T-cell (primary cell): ENCODE measurements at places on chromosomes 7 and 10. TPM values are rescaled to one million over a fixed set of nuclear protein-coding genes. Genes with fewer than 3 reads are reported as not detected.
A peak's percentile ranks its signal among the peaks of the same experiment; 100 is the strongest.

- no peak overlapping the region for H3K4me3 ChIP-seq
- no peak overlapping the region for H3K27ac ChIP-seq
- no peaks in the 10 kb centered on the region for H3K27me3 ChIP-seq
- H3K36me3 ChIP-seq: no peaks in the 10 kb centered on the region
- no peak for DNase-seq
These were observed 280.6 kb upstream of the ETV1 start for GRCh38 chr7:14270099-14270498.

GRCh38 chr7:121285066-121285667, 43.6 kb upstream of the WNT16 start:
- no peak overlapping the region for H3K4me3 ChIP-seq
- H3K27ac ChIP-seq: no peak overlapping the region
- no peaks in the 10 kb centered on the region for H3K4me1 ChIP-seq
- no peaks in the 10 kb centered on the region for H3K27me3 ChIP-seq

GRCh38 chr7:73702665-73703064, 16.8 kb downstream of the STX1A start:
- H3K27me3 ChIP-seq: no peaks in the 10 kb centered on the region
- no peak for DNase-seq
- peaks cover 15% of the 10 kb centered on the region for H3K36me3 ChIP-seq
- no peaks in the 10 kb centered on the region for H3K4me1 ChIP-seq

DNA sequence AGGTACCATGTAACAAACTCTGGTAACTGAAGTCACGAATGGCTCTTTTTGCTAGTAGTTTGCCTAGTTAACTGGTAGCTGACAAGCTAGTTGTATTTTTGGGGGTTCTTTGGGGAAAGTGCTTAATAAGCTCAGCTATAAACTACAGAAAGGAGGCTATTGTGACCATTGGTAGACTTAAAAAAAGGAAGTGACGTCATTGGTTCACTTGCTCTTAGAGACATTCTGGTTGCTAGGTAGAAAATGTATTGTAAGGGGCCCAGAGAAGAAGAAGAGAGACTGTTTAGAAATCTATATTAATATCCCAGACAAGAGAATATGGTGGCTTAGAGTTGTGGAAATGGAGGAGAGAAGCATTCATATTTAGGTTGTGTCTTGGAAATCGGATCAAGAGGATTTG, 103.0 kb downstream of the NXPH1 start:
- no peak overlapping the region for H3K27ac ChIP-seq
- no peaks in the 10 kb centered on the region for H3K4me1 ChIP-seq
- H3K36me3 ChIP-seq: no peaks in the 10 kb centered on the region
- DNase-seq: no peak

DNA sequence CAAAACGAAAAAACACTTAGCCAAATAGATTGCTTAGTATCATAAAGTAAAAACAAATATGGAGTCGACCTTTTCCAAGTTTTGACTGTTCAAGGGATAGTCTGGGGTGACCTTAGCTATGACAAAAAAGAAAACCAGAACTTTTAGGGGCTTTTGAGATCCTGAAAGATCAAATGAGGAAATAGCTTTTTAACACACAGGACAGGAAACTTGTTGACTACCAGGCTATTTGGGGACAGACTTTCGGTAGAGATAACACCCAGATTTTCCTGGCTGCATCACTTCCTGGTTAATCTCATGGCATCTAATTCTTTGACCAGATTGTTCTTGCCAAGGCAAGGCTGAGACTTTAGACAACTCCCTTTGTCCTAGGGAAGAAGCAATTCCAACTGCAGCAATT, 34.5 kb upstream of the EGR2 start:
- H3K27me3 ChIP-seq: no peaks in the 10 kb centered on the region
- no peak for DNase-seq
- H3K36me3 ChIP-seq: no peaks in the 10 kb centered on the region
- no peak overlapping the region for H3K27ac ChIP-seq
- H3K4me3 ChIP-seq: no peak overlapping the region
- peaks cover 13% of the 10 kb centered on the region for H3K4me1 ChIP-seq

DNA sequence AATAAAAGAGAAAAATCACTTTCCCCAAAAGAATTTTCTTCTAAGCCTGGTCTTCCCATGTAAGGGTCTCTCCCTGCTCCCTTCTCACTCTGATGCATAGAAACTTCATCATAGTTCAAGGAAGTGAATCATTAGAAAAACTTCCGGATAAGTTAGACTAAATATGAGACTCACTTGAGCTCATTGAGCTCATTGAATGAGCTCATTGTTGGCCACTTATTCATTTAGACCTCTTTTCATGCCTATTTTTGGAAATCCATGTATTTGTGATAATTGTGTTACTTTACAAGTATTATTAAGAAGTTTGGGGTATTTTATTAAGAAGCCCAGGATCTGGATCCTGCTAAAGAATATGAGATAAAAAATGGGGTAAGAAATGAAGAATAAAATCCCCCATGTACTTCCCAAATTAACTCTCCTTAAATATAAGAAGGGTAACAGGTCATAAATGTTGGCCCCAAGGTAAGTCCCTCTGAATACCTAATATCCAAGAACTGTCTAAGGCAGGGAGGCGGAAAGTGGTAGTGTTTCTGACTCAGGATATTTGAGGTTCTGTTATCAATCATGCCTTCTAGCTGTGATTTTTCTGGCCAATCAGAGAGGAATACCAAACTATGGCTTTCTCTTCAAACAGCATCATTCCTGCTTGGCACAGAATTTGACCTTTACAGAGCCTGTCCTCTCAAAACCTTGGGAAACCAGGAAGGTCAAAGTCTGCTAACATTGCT, 236.5 kb upstream of the PTN start:
- no peaks in the 10 kb centered on the region for H3K36me3 ChIP-seq
- H3K4me1 ChIP-seq: no peaks in the 10 kb centered on the region
- H3K27ac ChIP-seq: no peak overlapping the region
- no peaks in the 10 kb centered on the region for H3K27me3 ChIP-seq
- DNase-seq: no peak

DNA sequence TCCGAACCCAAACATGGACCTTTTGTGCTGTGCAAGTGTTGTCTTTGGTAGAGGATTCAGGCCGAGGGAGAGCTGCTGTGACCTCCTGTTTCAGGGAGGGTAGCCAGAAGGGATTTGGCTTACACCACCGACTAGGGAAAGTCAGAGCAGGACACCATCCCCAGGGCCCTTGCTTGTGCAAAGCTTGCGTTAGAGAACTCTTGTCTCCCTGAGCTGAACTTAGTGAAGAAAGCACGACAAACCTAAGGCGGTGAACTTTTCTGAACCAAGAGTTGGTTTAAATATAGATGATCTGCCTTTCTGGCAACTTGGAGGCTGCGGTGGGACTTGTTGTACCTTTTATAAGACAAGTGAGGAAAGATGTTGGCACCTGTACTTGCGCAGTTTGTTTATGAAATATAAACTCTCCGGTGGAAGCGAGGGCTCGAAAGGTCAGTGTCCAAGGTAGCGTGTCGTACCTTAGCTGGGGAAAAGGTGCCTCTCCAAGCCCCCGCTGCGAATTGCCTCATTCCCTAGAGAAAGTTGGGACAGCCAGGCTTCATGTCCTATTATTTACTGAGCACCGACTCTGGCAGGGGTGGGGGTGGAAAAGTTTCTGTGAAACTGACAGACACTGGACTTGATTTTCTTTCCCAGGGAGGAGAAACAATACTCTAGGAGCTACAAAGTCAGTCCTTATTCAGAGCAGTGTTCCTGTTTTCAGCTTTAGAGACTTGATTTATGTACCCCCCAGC, 31.6 kb downstream of the WBP1L start:
- DNase-seq: no peak
- H3K4me3 ChIP-seq: no peak overlapping the region
- no peaks in the 10 kb centered on the region for H3K27me3 ChIP-seq

GRCh38 chr10:78720091-78720490, 348.7 kb upstream of the ZMIZ1 start:
- H3K36me3 ChIP-seq: no peaks in the 10 kb centered on the region
- no peak for DNase-seq
- H3K27ac ChIP-seq: no peak overlapping the region
- no peaks in the 10 kb centered on the region for H3K27me3 ChIP-seq

DNA sequence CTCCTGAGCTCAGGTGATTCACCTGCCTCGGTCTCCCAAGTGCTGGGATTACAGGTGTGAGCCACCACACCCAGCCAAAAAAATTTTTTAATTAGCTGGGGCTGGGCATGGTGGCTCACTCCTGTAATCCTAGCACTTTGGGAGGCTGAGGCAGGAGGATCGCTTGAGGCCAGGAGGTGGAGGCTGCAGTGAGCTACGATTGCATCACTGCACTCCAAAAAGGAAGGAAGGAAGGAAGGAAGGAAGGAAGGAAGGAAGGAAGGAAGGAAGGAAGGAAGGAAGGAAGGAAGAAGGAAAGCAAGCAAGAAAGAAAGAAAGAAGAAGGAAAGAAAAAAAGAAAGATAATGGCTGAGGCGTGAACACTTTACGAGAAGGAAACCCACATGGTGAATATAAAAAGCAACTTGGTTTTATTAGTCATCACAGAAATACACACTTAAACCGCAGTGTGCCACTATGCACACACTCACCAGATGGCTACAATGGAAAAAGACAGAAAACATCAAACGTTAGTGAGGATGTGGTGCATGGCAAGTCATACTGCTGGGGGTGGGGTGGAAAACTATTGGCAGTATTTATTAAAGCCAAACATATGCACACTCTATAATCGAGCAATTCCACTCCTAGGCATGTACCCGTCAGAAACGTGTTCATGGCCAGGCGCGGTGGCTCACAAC, 4.4 kb upstream of the CCL26 start:
- peak overlapping the region; percentile 20 for H3K27ac ChIP-seq
- peak; percentile 30 for DNase-seq
- H3K27me3 ChIP-seq: peaks cover 2% of the 10 kb centered on the region
- H3K4me3 ChIP-seq: no peak overlapping the region
- H3K4me1 ChIP-seq: peaks cover 17% of the 10 kb centered on the region

GRCh38 chr7:36440880-36441279, 51.2 kb downstream of the ANLN start:
- H3K4me1 ChIP-seq: no peaks in the 10 kb centered on the region
- H3K36me3 ChIP-seq: no peaks in the 10 kb centered on the region
- H3K27ac ChIP-seq: no peak overlapping the region
- H3K27me3 ChIP-seq: no peaks in the 10 kb centered on the region

DNA sequence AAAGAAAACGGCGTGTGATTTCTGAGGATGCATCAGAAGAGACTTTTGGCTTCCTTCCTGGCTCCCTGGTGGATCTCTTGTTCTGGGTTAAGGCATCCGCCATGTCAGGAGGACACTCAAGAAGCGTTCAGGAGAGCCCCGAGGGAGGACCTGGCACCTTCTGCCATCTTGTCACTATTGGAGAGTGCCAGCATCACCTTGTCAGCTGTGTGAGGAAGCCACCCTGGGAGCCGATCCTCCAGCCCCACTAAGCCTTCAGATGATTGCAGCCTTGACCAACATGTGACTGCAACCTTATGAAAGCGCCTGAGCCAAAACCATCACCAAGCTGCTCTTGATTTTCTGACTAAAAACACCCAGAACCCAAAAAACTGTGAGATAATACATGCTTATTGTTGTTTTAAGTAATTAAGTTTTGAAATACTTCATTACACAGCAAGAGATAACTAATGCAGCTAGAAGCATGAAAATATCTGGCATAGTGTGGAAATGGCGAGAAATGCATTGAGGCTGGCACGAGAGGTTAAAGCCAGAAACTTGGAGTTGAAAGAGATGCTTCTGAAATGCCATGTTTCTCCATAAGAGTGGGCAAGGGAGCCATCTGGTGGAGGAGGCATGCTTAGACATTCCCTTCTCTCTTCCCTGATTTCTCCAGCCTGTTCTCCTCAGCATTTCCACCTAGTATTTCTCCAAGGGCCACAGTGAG, 5.4 kb upstream of the ZFYVE27 start:
- H3K27me3 ChIP-seq: peaks cover 15% of the 10 kb centered on the region
- H3K4me3 ChIP-seq: no peak overlapping the region
- no peaks in the 10 kb centered on the region for H3K36me3 ChIP-seq
- DNase-seq: peak; percentile 50
- no peak overlapping the region for H3K27ac ChIP-seq

- H3K27ac ChIP-seq: no peak overlapping the region
- no peaks in the 10 kb centered on the region for H3K4me1 ChIP-seq
- H3K36me3 ChIP-seq: no peaks in the 10 kb centered on the region
These were observed 31.5 kb upstream of the GSAP start for GRCh38 chr7:77447616-77448015.

DNA sequence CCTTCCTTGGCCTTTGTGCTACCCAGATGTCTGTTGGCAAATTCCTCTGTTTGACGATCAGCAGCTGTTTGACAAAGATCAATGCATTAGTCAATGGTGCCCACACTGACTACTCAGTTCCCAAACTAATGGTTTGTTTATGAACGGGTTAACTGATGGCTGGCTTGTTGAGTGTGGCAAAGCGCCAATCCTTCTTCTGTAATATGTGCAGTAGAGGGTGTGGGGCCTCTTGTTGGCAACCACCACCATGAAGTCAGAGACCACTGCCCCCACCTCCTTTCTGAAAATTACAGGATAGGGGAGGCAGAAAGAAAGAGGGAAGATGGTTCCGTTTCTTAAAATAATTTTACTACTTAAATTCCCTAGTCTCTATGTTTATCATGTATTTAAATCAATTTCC, 2.6 kb upstream of the PLCE1 start:
- H3K36me3 ChIP-seq: no peaks in the 10 kb centered on the region
- DNase-seq: no peak
- peaks cover 24% of the 10 kb centered on the region for H3K27me3 ChIP-seq
- H3K4me1 ChIP-seq: peaks cover 3% of the 10 kb centered on the region
- no peak overlapping the region for H3K27ac ChIP-seq

GRCh38 chr10:119189811-119190282, 11.2 kb upstream of the PRDX3 start:
- H3K27me3 ChIP-seq: no peaks in the 10 kb centered on the region
- DNase-seq: no peak
- H3K36me3 ChIP-seq: no peaks in the 10 kb centered on the region
- peaks cover 3% of the 10 kb centered on the region for H3K4me1 ChIP-seq
- H3K4me3 ChIP-seq: no peak overlapping the region

GRCh38 chr7:78345293-78345911, 546.8 kb downstream of the PHTF2 start:
- no peak for DNase-seq
- no peak overlapping the region for H3K27ac ChIP-seq
- H3K4me1 ChIP-seq: no peaks in the 10 kb centered on the region
- no peaks in the 10 kb centered on the region for H3K27me3 ChIP-seq
- no peaks in the 10 kb centered on the region for H3K36me3 ChIP-seq
- no peak overlapping the region for H3K4me3 ChIP-seq

GRCh38 chr7:119228482-119228881, 1004.0 kb downstream of the ANKRD7 start:
- H3K4me1 ChIP-seq: no peaks in the 10 kb centered on the region
- H3K36me3 ChIP-seq: no peaks in the 10 kb centered on the region
- no peak for DNase-seq
- H3K27ac ChIP-seq: no peak overlapping the region

The BRI3 gene
- 53.4 TPM for total RNA-seq

The FFAR4 gene
- not detected for total RNA-seq

The ACSM6 gene
- total RNA-seq: not detected

The GBX1 gene
- total RNA-seq: not detected

The PIP gene
- total RNA-seq: not detected

The FAM171A1 gene
- 7.9 TPM for total RNA-seq
